ENCODE measurements at places on chromosomes 13 and 19.

GRCh38 chr13:41259875-41260501, 3.4 kb downstream of the MTRF1 start:
- DNase-seq = no peak

DNA sequence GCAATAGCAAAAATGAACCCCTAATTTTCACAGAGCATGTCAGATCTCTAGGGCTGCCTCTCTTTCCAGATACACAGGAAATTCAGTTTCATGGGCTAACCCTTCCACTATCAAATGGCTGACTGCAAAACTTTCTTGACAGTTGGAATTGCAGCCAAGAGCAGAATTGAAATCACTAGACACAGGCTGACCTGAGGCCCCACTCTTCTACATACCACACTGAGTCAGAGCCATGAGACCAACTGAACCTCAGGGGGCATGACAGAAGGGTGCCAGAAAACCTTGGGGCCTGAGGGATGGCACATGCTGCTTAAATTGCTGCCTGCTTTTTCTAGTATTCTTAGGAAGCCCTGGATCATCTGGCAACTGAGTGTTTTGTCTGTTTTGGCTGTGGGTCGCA, 1.7 kb upstream of the DLEU7 start:
- no peak for DNase-seq

DNA sequence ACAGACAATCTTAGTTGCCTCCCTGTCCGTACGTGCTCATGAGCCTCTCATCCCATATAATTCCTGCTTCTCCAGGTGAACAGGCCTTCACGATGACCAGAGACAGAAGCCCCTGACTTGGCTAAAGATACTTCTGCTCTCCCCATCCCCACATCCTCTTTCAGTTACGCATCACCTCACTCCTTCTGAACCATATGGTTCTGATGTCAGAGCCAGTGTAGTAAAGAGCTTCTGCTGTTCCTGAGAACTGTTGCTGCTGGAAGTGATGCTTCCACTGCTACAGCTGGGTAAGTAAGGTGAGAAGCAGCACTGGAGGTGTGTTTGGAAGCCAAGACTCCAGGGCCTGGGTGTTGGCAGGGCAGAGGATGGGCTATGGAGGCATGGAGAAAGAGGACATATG, 12.9 kb downstream of the SIGLECL1 start:
- no peak for DNase-seq

DNA sequence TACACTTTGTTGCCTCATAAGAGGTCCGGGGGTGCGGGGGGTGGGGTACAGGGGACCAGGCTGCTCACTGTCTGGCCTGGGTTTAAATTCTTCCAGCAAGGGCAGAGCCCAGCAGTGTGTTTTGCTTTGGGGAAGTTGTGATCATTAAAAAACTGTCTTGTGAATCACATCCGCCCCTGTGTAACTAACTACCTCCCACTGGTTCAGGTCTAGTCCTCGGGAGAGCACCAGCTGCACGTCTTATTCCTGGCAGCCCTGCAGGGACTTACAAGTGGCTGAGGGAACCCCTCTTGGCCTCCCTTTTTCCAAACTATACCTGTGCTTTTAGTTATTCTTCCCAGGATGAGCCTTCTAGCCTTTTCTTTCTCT, 127.5 kb downstream of the SIPA1L3 start:
- peak; percentile 42 for DNase-seq
